Activated effector memory CD4-positive, alpha-beta T cell treated with anti-CD3 and anti-CD28 coated beads, Interleukin-2, amount 50 U/mL, for 16 hours (primary cell): ENCODE measurements at places on chromosomes 5 and 9.

DNA sequence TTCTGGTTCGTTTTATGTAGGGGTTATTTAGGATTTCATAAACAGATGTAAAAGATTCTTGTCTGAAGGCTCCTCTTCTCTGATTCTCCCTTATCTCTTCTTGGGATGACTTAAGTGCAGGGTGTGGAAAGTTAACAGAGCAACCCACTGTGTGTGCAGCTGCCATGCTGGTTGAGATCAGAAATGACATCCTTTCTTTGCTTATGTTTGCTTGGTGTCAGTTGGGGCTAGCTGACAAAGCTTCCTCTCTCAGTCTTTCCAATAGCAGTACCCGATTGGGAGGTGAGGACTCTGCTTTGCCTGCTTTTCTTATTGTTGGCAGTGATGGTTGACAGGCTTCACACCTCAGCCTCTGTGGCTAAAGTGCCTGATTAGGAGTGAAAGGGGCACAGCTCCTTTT is 26.5 kb downstream of the OGN start:
- no peak for DNase-seq

- no peak for DNase-seq
These were observed 225.3 kb upstream of the SLC24A2 start for GRCh38 chr9:20014168-20014567.

- DNase-seq: no peak
These were observed 363.9 kb downstream of the AGTPBP1 start for GRCh38 chr9:85377731-85378289.

DNA sequence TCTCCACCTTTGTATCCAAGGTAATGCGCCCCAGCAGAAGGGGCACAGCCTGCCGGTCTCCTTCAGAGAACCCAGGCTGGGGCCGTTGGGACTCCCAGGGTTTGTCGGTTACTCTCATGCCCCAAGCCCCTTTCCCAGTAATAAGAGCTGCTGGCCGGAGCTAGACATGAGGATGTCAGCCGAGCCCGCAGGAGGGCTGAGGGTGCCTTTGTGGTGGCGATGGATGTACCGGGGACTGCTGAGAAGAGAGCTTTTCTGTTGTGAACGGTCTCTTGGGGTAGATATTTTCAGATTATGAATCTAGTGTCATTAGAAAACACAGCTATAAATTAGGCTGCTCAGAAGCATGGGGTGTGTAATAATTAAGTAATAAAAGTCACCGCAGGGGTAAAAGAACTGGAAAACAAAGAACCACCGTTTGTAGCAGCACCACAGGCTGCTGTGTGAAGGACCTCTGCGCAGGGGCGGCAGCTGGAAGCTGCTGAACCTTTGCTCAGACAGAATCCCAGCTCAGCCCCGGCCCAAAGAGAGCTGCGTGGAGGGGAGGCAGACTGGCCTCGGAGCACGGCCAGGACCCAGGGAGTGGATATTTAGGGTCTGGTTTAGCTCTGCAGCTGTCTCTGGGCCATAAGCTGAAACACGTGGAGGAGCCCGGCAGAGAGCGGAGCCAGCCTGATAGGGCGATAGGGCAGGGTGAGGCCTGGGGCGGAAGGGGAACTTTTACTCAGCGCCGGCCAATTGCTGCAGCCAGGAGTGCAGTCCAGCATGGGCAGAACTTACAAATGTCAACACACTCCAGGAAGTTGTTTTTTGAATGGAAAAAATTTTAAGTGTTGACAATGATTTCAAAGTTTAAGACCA is 50.5 kb upstream of the BARHL1 start:
- no peak for DNase-seq

- no peak for DNase-seq
These were observed 1348.3 kb upstream of the CDH6 start for GRCh38 chr5:29845206-29845605.

- DNase-seq: no peak
These were observed 1785.9 kb upstream of the WWC1 start for GRCh38 chr5:166505544-166505943.

- no peak for DNase-seq
These were observed 106.5 kb upstream of the PARP8 start for GRCh38 chr5:50559955-50560354.

GRCh38 chr9:96413302-96414221 is 4.6 kb downstream of the ZNF367 start:
- DNase-seq: peak; percentile 69

DNA sequence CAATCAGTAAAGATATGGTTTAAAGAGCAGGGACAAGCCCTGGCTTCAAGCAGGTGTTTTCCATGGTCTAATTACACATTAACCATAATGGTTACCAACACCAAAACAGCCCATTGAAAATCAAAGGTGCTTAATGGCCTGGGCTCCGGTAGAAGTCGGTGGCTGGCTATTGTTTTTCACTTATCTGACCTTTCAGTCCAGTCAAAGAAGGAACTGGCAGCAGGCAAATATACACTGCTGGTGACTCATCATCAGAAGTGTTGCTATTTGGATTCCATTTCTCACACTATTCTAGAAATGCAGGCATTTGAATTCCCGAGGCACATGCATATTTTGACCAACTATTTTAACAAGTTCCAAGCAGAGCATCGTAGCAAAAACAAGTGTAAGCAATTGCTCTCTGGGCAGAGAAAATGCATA is 26.3 kb upstream of the GABRP start:
- no peak for DNase-seq

DNA sequence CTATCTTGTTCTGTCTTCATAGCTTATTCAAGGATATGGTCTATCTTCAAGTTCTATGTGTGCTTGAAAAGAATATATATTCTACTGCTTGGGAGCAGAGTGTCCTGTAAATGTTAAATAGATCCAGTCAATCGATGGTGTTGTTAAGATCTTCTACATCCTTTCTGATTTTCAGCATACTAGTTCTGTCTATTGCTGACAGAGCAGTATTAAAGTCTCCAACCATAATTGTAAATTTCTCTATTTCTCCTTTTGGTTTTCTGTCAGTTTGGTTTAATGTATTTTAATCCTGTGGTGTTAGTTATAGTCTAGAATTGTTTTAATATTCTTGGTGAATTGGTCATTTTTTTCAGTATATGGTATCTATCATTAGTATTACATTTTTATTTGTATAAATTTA is 124.0 kb upstream of the COX7C start:
- DNase-seq: no peak

GRCh38 chr9:70639853-70640814 is 225.7 kb upstream of the KLF9 start:
- DNase-seq: no peak

- DNase-seq: no peak
These were observed 112.8 kb upstream of the NR3C1 start for GRCh38 chr5:143516249-143516648.

DNA sequence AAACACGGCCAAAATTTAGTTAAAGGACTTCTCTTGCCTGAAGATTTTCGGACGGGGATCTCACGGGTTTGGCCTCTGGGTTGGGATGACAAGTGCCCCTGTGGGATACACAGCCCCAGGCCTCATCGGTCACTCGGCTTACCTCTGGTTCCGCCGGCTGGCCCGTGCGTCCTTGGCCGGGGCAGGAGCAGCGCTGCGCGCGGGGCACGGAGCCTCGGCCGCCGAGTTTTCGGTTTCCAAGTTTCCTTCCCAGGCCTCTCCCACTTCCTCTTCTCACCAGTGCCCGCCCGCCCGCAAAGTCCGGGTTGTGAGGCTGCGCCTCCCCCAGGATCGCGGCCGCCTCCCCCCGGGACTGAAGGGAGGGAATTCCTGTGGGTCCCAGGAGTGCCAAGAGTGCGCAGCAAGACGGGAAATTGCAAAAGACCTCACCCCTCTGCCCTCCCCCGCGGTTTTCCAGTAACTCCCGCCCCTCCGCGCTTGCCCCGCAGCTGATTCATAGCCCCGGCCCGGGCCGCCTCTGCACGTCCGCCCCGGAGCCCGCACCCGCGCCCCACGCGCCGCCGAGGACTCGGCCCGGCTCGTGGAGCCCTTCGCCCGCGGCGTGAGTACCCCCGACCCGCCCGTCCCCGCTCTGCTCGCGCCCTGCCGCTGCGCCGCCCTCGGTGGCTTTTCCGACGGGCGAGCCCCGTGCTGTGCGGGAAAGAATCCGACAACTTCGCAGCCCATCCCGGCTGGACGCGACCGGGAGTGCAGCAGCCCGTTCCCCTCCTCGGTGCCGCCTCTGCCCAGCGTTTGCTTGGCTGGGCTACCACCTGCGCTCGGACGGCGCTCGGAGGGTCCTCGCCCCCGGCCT is at the start of gene OSMR:
Gene OSMR (plus strand): TSS at position 487 of the 853 bp plus-strand sequence. CDS start 23,033 bp downstream, outside the sequence.
- no peak for DNase-seq

- no peak for DNase-seq
These were observed 872.6 kb downstream of the DTWD2 start for GRCh38 chr5:118115791-118116190.

GRCh38 chr9:120733190-120733589 is 18.9 kb upstream of the MEGF9 start:
- no peak for DNase-seq

GRCh38 chr9:88259001-88259400 is 120.7 kb upstream of the SPATA31C2 start:
- no peak for DNase-seq

- no peak for DNase-seq
These were observed 28.8 kb upstream of the TLE4 start for GRCh38 chr9:79542735-79543620.

- DNase-seq: no peak
These were observed 23.0 kb upstream of the TMOD1 start for GRCh38 chr9:97478301-97478981.

DNA sequence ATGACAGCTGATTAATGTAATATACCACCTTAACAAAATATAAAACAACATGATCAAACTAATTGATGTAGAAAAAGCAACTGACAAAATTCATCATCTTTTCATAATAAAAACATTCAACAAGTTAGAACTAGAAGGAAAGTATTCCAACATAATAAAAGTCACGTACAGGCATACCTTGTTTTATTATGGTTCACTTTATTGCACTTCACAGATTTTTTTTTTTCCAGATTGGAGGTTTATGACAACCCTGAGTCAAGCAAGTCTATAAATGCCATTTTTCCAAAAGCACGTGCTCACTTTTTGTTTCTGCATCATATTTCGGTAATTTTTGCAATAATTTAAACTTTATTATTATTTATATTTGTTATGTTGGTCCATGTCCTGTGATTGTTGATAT is 1120.3 kb downstream of the PTPRD start:
- no peak for DNase-seq

GRCh38 chr5:172707285-172708182 is 63.5 kb downstream of the DUSP1 start:
- no peak for DNase-seq

DNA sequence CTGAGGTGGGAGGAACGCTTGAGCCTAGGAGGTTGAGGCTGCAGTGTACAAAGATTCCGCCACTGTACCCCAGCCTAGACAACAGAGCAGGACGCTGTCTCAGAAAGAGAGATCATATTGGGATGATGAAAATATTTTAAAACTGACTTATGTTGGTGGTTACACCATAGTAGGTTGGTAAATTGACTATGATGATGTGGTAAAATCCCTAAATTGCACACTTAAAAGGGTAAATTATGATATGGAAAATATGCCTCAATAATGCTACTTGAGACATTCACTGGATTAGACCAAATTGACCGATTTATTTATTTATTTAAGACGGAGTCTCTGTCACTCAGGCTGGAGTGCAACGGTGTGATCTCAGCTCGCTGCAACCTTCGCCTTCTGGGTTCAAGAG is 21.9 kb upstream of the TOR1B start:
- DNase-seq: no peak

GRCh38 chr5:11588803-11589202 is 315.4 kb downstream of the CTNND2 start:
- DNase-seq: no peak

DNA sequence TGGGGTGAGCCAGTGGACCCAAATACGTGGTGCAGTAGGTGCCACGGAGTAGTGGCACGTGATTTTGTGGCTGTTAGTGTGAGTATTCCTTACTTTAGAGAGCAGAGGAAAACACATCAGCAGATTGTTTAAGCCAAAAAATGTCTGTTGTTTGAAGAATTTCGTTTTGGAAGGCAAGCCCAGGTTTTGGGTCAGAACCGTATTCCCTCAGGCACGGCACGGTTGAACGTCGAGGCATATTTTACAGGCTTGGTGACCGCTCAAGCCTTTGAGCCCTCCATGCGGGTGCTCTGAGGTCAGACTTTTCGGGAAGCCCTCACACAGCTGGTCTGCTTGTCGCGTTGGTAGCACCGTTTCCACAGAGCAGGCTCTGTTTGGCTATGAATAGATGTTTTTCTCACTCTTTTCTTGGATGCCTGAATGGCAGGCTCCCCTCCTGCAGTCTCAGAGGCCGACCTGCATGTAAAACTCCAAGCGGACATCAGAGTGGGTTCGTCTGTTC is 27.2 kb downstream of the NEK6 start:
- no peak for DNase-seq

- DNase-seq: no peak
These were observed 106.7 kb downstream of the OXCT1 start for GRCh38 chr5:41763574-41763973.

DNA sequence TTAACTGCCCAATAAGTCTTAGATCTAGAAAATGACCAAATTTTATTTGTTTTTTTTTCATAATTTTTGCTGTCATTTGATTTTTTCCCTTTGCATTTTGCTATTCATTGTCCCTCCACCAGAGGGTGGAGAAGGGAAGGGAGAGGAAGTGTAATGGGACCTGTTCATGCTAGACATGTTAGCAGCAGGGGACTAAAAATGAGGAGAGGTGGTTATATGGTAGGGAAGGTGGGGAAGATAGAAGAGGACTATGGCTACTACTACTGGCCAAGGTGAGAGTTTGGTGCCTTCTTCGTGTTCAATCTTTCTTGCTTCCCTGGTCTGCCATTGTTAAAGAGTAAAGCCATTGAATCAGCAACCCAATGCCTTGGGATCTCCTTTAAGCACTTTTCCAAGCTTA is 6.4 kb downstream of the GRIA1 start:
- DNase-seq: no peak

GRCh38 chr5:145244788-145245187 is 590.4 kb downstream of the PRELID2 start:
- no peak for DNase-seq

- DNase-seq: peak; percentile 67
These were observed 1.0 kb upstream of the SAP30L start for GRCh38 chr5:154444556-154445421.

DNA sequence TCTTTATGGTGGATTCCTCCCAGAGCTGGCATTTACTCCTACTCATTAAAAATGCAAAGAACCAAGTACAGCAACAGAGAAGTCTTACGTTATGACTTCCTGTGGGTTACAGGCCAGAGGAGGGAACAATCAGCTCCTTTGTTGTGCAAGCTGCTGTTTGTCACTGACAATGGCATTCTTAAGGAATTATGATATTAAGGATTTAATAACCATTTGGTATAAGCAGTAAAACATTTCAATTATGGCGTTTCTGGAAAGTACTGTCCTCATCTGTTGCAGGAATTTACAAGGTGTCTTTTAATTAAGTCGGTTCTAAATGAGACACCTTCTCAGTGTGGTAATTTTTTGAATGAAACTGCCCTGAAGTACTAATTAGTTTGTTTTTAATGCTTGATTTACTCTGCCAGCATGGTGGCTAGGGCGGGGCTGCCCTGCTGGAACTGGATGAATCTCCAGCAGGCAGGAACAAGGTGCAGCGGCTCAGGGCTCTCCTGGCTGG is 49.1 kb upstream of the VDAC1 start:
- no peak for DNase-seq

GRCh38 chr5:174490728-174491127 is 233.7 kb upstream of the MSX2 start:
- no peak for DNase-seq
